ENCODE measurements at places on chromosomes 2 and 18. TPM values are rescaled to one million over a fixed set of nuclear protein-coding genes. Genes with fewer than 3 reads are reported as not detected.

GPR17 gene
- total RNA-seq: not detected

- DNase-seq: peak; percentile 68
These were observed 138.8 kb upstream of the ITGA6 start for GRCh38 chr2:172288603-172289002.

- no peak for DNase-seq
These were observed 75.5 kb upstream of the HS6ST1 start for GRCh38 chr2:128394007-128394730.

- no peak for DNase-seq
These were observed 426.1 kb upstream of the UBE2E3 start for GRCh38 chr2:180554330-180554729.

TTC21B gene
- 19.2 TPM for total RNA-seq

GRCh38 chr2:152577579-152577978 is 139.7 kb downstream of the PRPF40A start:
- no peak for DNase-seq

DNA sequence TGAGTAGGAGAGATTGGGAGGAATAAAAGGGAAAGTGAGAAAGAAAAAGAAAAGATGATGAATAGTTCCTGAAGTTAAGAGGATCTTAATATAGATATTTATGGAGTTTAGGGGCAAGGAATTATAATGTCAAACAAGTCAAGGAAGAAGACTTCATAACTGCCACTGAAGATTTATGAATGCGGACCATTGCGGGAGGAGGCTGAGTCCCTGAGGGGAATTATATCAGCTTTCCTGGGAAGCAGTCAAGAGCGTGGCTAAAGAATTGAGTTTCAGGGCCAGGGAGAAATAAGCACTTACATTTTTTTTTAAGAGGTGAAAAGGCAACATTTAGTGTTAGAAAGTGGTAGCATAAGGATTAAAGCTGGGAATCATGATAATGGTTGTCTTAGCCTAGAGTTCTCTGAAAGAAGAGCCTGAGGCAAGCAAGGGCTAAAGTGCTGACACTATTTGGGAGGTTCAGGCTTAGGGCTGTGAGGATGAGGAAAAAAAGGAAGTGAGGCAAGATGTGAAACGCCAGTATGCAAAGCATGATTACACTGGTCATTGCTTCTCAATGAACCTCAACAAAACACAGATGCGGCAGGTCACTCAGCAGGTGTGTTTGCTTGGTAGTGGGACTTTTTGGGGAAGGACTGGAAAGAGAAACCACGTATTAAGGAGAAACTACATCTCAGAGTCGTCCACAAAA is 217.1 kb downstream of the SLC4A3 start:
- no peak for DNase-seq

DNA sequence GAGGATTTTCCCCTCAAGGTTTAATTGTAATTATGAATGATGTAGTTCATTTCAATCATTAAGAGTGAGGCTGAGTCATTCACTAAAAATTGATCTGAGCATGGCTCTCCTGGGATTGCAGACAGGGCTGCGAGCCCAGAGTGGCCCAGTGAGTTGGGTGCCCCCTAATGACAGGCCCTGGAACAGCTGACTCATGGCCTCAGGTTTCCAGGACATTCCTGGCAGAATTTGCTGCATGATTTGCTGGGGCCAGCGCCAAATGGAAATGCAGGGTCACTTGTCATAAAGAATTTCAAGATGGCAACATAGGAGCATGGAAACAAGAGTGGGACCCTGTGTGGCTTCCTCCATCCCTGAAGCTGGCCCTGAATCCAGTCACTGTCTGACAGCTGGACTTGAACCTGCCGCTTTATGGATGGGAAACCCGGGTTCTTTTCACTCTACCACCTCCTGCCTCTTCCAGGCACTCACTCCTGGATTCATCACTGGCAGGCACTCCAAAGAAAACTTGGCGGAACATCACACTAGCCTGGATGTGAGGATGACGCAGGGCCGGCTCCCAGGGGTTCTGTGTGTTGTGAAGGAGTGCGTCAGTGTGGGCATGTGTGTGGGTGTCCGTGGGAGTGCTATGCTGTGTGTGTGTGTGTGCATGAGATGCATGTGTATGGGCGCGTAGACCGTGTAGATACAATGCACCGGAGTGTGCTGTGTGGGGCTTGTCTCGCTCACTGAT is 15.2 kb downstream of the OTOF start:
- DNase-seq: no peak

- DNase-seq: no peak
These were observed 67.9 kb upstream of the RAPGEF4 start for GRCh38 chr2:172667581-172668325.

FER1L5 gene
- total RNA-seq: not detected

DNA sequence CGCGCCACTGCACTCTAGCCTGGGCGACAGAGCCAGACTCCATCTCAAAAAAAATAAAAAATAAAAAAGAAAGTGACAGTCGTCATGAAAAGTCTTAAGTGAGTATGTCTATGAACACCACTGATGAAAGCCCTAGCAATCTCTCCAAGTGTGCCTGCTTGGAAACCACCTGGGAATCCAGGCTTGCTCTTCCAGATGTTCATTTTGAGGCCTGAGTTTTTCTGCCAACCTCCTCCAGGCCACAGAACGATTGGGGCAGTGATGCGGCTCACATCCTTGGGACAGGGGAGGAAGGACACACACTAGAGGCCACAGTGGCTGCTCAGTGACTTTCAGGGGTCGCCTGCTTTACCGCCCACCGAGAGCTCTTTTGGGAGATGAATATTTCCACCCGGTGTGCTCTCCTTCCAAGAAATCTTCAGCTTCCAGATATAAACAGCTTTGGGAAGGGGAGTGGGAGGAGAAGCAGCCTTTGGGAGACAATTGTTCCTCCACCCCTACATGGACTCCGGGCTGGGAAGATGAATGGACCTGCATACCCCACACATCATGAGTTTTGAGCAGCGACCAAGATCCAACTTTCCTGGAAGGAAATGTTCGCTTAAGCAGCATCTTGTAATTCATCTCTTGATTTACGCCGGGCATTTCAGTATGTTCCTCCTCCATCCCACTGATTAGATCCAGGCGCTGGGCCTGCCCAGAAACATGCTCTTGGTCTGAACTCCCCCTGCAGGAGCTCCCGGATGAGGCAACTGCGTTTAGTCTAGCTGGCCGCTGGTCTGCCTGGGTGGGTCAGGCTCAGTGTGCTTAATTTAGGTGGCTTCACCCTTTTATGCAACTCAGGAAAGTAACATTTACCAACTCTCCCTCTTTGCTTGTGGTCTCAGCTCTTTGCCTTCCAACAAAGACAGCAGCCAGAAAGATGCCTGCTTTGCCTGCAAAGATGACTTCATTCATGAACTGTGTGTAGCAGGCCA is 6.2 kb upstream of the ARMC9 start:
- DNase-seq: no peak

- DNase-seq: no peak
These were observed 522.8 kb upstream of the RAB6C start for GRCh38 chr2:129456691-129457090.

DNA sequence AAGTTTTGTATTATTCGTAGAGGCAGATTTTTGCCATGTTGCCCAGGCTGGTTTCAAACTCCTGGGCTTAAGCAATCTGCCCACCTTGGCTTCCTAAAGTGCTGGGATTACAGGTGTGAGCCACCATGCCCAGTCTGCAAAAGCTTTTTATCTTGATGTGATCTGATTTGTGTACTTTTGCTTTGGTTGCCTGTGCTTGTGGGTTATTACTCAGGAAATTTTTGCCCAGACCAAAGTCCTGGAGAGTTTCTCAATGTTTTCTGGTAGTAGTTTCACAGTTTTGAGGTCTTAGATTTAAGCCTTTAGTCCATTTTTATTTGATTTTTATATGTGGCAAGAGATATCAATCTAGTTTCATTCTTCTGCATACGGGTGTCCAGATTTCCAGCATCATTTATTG is 42.4 kb downstream of the SYT4 start:
- DNase-seq: no peak

DDX18 gene
- total RNA-seq: 147 TPM

- DNase-seq: no peak
These were observed 6.4 kb upstream of the SFTPB start for GRCh38 chr2:85674417-85674816.

DNA sequence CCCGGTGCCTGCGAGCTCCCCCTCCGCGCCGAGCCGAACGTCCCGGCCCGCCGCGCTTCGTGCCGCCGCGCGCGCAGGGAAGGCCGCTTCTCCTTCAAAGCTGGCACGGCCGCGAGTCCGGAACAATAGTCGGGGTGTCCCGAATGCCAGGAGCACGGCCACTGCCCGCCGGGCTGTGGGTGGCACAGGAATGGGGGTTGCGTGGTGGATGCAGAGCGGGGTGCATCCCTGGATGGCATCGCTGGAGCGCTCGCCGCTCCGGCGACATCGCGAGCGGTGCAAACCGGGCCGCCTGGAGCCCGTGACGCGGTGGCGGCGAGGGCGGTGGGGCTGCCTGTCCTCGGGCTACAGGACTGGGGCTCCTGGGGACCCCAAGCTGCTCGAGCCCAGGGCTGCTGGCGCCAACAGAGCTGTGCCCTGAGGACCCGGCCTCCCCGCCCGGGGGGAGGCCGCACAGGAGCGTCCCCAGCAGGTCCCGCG is 1.1 kb upstream of the SATB2 start:
- no peak for DNase-seq

SCYGR4 gene
- total RNA-seq: not detected

DNA sequence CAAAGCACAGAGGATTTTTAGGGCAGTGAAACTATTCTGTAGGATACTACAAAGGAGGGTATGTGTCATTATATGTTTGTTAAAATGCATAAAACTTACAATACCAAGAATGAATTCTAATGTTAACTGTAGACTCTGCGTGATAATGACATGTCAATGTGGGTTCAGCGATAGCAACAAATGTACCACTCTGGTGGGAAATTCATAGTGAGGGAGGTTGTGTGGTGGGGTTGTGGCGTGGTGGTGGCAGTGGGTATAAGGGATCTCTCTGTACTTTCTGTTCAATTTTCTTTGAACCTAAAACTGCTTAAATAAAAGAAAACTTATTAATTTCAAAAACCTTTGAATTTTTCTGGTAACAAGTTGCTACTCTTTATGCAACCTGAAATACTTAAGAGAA is 99.3 kb upstream of the SLC38A11 start:
- DNase-seq: no peak

- no peak for DNase-seq
These were observed 293.8 kb upstream of the CHAC2 start for GRCh38 chr2:53473775-53474311.

DNA sequence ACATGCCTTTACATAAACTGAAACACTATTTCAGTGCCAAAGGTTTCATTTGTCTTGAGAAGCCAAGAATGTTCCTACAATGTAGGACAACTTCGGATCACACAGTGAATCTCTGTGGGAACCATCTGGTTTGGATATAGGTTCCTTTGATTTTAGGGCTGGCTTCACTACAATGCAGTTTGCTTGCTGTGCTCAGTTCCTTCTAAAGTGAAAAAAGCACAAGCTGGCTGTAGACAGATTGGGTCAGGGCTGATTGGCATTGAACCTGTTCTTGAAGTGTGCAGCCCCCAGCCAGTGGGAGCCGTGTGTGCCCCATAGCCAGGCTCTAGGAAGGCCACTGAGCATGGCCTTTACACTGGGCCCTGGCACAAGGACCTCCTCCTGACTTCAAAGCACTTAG is 167.9 kb upstream of the HNRNPA3 start:
- no peak for DNase-seq

DNA sequence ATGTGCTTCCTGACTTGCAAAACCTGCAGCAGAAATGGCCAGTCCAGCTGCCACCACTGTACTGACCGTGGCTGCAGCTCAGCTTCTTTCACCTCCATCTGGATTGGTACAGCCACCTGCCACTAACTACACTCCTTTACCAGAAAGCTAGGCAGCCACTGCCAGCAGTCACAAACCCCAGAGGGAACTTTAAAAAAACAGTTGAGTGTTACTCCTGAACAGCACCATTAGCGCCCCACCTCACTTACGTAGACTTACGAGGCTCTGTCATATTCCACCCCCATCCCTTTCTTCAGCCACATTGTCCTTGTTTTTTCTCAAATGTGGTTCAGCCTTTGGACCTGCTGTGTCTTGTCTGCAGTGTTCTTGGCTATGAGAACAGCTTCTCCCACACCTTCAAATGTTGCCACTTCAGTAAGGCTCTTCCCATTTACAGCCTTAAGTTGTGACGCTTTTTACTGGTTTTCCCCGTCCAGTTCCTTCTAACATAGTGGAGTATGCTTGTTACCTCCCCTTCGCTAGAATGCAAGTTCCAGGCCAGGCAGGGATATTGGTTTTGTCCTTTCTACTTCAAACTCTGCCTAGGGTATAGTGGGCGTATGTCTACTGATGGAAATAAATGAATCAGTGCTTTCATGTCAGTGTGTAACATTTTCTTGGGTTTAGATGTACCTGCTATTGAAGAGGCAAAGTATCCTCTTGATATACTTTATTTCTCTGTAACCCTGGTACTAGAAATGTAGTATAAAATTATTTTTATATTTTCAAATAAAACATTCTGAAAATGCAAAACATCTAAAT is 17.0 kb downstream of the HNRNPA3 start:
- DNase-seq: no peak

DNA sequence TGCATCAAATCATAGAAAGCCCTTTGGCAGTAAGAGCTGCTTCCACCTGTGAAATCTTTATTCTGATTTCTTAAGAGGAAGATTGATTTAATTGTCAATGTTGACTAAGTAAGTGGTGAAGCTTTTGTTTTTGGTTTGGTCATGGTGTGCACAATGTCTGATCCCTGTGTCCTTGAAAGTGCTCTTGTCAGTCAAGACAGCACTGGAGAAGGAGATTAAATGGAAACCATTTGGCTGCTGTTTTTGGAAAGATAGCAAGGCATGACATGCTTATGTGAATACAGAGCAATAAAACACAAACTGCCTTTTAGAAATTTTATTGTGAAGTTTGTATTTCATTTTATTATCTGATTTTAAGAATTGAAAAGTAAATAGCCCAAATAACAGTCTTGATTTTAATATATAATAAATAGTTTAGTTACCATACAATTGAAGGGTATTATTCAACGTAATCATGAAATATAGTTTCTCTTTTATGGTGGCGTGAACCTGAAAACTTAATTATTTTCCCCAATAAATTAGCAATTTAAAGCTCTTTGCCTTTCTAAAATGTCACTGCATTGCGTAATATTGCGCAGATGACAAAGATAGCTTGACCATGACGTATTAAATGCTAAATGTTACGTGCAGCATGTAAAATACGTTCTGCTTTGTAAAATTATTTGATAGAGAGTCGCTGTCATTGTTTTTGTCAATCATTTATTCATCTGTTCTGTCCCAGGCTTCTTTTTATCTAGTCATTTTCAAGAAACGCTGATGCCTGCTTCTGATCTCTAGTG is 69.0 kb downstream of the GULP1 start:
- no peak for DNase-seq
